Activated CD8-positive, alpha-beta memory T cell treated with anti-CD3 and anti-CD28 coated beads for 1 hour (primary cell): ENCODE measurements at places on chromosomes 5 and 9.

DNA sequence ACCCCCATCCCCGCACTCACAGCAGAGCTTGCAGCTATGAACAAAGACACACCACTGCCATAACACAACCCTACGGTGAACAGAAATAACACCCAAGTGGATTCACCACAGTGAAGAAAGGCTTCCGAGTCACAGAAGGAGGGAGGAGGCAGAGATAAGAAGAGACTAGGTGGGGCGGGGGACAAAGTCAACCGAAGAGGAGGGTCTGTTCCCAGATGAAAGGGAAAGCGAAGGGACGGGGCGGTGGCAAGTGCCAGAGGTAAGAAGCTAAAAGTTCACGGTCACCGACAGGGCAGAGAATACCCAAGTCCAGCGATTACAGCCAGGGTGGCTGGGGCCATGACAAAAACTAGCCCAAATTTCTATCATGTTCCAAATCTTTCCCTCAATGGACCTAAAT, 21.0 kb downstream of the EPB41L4B start:
- DNase-seq, result no peak

DNA sequence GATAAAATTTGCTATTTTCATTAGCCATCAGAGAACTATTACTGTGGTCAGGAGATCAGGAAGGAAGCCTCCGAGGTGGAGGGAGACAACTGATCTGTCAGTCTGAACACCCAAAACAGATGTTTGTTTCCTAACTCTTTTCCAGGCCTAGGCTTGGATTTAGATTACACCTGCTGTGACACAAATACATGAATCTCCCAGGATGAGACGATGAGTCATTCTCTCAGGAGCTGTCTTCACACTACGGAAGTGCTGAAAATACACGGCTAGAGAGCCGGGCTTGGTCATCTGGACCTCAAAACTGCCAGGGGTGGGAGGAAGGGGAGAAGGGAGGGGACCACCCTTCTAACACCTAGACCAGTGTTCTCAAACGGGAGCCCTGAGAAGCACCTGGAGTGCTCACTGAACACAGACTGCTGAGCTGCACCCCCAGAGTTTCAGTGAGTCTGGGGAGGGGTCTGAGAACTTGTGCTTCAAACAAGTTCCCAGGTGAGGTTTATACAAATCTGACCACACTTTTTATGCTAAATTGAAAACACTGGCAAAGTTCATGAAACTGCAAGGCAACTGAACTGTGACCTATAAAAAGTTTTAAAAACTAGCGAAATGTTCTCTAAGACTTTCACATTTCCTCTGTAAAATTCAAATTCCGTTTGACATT, 80.3 kb upstream of the EQTN start:
- DNase-seq, result no peak

GRCh38 chr5:156963125-156963524, at the start of gene TIMD4:
TSS of gene TIMD4 (minus strand) at chr5:156963226. CDS start at chr5:156963198, 28 bp downstream.
- no peak for DNase-seq

DNA sequence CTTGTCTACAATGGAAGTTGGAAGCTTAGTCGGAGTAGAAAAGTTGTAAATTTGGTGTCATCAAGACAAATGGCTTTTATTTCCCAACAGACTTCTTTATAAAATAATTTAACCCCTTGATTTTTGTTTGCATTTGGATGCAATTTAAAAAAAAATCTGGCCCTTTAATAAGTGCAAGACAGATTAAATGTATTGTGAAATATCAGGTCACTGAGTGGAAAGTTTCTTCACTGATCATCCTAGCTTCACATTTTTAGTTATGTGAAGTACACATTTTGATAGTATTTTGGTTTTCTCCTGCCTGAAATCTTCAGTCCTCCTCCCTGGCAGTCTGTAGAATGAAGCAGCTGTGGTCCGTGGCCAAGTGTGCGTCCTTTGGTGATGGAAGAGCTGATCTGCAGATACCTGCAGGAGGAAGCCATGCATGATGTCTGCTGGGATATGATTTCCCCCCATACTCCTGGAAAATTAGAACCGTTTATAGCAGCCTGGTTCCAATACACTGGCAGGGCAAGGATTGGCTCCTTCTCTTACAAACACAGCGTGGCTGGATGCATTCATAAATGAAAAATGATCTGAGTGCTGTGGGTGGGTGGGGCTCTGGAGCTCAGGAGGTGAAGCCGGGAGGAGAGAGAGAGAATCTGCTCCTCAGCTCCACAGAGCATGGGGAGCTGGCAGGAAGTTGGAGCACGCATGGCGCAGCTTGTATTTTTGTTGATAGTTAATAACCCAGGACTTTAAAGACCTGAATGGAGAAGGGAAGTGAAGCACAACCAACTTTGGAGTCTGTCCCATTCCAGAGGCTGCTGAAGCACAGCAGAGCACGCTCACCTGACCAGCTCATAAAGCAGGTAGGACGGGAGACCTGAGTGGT, 238.4 kb downstream of the GOLPH3 start:
- no peak for DNase-seq

- no peak for DNase-seq
Measured at GRCh38 chr9:115668521-115668920, 485.1 kb upstream of the PAPPA start.

- DNase-seq, result no peak
Measured at GRCh38 chr9:136531904-136532798, 13.7 kb downstream of the NOTCH1 start.

DNA sequence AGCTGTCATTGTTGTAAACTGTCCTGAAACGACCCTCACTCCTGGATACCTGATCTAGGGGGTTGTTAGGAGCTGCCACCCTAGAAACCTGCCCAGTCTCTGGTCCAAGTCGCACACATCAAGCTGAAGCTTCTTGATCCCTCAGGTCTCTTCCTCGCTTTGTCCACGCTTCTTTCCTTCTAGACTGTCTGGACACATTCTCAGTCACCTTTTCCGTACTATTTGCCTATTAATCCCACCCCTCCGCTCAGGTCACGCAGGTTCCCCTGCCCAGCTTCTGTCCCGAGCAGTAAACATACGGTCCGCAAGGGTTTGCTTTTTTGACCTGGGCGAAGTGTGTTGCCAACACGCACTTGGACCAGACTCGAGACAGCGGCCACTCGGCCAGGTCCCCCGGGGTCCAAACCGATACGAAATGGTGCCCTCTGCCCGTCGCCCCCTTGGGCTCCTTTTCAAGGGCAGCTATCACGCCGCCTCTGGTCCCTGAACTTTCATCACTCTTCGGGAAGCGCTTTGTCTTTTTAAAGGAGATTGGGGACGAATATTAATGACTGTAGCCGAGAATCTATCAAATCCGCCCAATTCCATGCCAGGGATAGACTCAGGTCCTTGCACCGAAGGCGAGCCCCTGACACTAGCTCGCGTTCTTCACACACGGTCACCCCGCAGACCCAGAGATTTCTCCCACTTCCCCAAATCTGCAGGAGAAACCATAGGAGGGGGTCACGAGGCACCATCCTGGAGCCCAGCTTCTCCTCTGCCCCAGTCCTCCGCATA, 814 bp downstream of the PLCXD3 start:
- no peak for DNase-seq

GRCh38 chr5:81398741-81399140, 4.8 kb upstream of the ACOT12 start:
- no peak for DNase-seq

DNA sequence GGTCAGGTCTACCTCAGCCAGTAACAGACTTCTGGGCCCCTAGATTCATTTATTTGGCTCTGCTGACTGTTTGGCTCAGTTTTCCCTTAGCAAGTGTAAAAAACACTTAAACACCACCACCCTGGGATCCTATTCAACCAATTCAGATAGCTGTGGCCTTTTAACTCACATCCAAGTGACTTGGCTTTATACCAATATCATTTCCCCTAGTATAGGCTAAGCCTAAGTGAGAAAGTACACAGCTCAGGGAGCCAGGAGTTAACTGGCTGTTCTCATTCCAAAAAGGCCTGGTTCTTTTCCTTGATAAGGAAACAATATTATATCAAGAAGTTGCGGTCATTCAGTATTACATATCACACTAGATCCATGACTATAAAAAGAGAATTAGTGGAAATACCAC, 163.5 kb downstream of the ARL15 start:
- no peak for DNase-seq

DNA sequence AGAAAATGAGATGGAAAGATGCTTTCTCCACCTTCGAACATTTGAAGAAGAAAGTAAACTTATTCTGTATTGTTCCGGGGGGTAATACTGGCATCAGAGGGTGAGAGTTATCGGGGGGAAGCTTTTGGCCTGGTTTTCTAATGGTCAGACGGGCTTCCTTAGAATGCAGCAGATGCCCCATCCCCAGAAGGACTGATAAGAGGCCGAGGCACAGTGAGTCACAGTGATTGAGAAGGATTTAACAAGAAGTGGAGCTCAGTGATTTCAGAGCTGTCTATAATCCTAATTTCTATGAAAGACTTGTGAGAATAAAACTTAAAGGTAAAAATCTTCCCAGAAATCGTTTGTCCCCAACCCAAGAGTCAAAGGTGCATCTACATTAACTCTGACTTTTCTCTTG, 123.9 kb downstream of the DOCK8 start:
- DNase-seq, result no peak

DNA sequence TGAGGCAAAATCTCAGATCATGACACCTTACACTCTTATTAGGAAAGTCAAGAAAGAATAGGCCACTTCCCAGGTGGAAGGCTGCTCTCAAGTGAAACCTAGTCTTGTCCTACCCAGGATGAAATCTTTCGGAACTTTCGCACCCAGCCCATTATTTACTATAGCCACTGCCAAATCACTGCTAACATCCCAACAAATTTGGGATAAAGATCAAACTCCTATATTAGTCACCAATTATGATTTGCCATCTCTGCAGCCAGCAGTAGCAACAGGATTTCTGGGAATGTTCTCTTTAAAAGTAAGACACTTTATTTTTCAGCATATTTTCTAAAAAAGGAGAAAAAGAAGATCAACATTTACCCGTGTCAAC, 224.6 kb downstream of the GAS1 start:
- no peak for DNase-seq

GRCh38 chr9:92969516-92970466, 22.5 kb downstream of the FGD3 start:
- DNase-seq, result no peak

DNA sequence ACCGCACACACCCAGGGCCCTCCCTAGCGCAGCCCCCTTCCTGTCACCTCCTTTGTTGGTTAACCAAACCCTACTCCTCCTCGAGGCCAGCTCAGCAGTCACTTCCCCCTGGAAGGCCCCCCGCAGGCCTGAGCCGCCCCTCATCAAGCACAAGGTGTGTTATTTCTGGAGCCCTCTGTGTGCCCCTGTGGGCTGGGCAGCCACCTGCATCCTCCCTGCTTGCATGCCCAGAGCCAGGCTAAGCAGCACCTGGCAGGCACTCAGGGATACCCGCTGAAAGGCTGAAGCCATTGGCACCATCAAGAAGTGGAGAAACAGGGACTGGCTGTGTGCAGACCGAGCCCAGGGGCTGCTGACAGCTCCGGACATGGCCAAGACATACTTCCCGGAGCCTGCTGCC, 121.8 kb downstream of the ZNF354C start:
- no peak for DNase-seq

GRCh38 chr9:18759827-18760226, 273.2 kb downstream of the SAXO1 start:
- DNase-seq, result no peak

- no peak for DNase-seq
Measured at GRCh38 chr5:43699910-43700309, 96.9 kb downstream of the NNT start.

- no peak for DNase-seq
Measured at GRCh38 chr9:106883030-106883429, 20.1 kb downstream of the ZNF462 start.

- DNase-seq, result no peak
Measured at GRCh38 chr5:36722900-36723299, 116.5 kb downstream of the SLC1A3 start.

DNA sequence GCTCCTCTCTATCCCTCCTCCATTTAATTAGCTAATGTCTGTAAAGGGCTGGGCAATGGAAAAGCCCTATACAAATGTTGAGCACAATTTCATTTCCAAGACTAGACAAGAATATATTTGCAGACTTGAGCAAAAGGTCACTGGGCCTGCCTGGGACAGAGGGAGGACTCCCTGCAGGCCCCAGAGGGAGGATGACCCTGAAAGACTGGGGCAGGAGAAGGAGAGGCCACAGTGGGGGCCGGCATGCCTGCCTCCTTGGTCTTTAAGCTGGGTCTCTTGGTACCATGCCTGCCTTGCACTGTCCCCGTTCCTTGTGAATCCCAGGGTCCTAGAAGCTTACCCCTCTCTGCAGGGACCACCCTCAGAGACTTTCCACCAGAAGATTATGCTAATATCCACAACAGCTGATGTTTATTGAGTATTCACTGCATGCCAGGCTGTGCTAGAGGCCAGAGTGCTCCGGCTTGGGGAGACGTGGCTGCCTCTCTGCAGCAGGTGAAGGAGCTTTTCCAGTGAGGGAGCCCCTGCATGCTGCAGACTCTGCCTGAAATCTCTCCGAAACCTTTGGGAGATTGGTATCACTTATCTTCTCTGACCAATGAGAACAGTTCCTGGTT, 72.7 kb upstream of the HSPA9 start:
- no peak for DNase-seq

GRCh38 chr5:61563401-61563800, 231.3 kb downstream of the ZSWIM6 start:
- DNase-seq, result no peak

DNA sequence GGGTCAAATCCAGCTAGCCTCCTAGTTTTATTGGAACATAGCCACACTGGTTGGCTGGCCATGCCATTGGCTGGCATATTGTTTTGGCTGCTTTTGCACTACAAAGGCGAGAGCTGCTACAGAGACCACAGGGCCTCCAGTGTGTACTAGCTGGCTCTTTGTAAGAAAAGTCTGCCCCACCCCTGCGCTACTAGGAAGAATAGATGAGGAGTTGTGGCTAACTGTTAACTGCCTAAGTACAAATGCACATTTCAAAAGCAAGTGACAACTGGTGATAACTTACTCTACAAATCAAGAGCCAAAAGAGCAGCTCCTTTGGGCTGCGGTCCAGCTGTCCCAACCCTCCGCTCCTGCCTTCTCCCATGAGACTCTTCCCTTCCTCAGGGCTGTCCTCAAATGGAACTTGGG, 63.9 kb downstream of the SERINC5 start:
- DNase-seq, result no peak

DNA sequence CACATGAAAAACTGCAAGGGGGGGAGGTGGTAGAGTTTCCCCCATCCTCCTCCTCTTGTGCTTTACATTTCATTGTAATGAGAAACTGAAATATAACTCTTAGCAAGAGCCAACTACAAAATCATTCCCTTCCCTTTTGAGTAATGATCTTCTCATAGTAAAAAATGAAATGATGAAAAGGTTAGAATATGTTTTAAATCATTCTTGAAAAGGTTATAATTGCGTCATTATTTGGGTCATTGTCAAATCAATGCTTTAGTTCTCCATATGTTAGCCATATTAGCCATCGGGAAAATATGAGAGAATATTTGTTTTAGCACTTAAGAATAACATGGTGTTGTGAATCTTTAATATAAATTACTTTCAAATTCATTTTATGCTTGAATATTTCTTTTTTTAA, 1185.0 kb upstream of the CDH18 start:
- no peak for DNase-seq

GRCh38 chr5:82365744-82366228, 87.6 kb upstream of the RPS23 start:
- no peak for DNase-seq

- no peak for DNase-seq
Measured at GRCh38 chr5:20833081-20833627, 845.2 kb upstream of the CDH18 start.

- DNase-seq, result no peak
Measured at GRCh38 chr5:12399868-12400267, 495.6 kb upstream of the CTNND2 start.
